ENCODE measurements at places on chromosomes 16 and 17. TPM values are rescaled to one million over a fixed set of nuclear protein-coding genes. Genes with fewer than 3 reads are reported as not detected.
A peak's percentile ranks its signal among the peaks of the same experiment; 100 is the strongest.

Gene NETO2
- total RNA-seq: 16.3 TPM

DNA sequence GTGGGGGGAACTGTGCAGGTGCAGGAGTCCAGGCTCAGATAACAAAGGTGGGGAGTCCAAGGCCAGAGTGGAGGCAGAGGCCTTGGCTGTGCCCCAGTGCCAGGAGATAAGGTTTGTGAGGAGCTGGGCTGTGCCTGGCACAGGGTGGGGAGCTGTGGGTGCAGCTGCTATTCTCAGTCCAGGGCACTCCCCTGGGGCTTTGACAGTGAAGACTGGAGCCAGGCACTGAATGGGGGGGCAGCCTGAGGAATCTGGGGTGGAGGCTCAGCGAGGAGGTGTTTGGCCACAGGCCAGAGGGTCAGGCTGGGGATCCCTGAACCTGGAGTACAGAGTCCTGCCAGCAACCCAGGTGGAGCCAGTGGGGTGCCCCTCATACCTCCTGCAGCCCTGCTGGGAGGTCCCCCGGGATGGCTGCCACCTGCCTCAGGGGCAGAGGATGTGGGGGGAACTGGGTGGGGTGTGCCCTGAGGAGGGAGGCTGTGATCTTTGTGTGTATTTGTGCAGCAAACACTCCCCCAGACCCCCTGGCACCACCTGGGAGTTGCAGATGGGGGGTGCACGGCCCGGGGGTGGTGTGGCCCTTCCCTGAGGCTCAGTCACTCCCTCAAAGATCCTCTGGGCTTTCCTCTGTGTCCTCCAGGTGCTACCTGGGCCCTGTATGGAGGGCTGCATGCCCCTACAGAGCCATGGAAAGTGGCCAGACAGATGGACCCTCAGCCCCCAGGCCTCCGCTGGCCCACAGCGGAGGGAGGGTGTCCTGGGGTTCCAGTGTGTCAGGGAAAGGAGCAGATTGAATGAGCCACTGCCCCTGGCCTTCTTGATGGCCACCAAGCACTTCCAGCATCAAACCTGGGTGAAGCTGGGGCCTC, 44.5 kb upstream of the SMPD3 start:
- peak; percentile 95 for DNase-seq

Gene FTO
- 79.2 TPM for total RNA-seq

Gene CCL16
- 0.35 TPM for total RNA-seq

Gene DRC3
- total RNA-seq: 6.7 TPM

GRCh38 chr16:23857881-23858269, 22.1 kb downstream of the PRKCB start:
- no peak for DNase-seq
